ENCODE measurements at places on chromosomes 7 and 10.

GRCh38 chr7:124989911-124990310 is 60.3 kb upstream of the POT1 start:
- no peak for DNase-seq

DNA sequence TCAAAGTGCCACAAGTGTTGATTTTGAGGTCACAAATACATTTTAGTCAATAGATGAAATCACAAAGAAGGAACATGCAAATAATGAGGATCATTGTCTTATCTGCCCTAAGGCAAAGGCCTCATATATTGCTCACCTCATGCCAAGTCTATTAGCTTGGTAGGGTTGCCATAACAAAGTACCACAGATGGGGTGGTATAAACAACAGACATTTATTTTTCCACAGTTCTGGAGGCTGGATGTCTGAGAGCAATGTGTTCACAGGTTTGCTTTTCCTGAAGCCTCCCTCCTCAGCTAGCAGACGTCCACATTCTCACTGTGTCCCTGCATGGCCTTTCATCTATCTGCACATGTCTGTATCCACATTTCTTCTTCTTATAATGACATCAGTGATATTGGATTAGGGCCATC is 59.6 kb downstream of the RELN start:
- peak; percentile 26 for DNase-seq

DNA sequence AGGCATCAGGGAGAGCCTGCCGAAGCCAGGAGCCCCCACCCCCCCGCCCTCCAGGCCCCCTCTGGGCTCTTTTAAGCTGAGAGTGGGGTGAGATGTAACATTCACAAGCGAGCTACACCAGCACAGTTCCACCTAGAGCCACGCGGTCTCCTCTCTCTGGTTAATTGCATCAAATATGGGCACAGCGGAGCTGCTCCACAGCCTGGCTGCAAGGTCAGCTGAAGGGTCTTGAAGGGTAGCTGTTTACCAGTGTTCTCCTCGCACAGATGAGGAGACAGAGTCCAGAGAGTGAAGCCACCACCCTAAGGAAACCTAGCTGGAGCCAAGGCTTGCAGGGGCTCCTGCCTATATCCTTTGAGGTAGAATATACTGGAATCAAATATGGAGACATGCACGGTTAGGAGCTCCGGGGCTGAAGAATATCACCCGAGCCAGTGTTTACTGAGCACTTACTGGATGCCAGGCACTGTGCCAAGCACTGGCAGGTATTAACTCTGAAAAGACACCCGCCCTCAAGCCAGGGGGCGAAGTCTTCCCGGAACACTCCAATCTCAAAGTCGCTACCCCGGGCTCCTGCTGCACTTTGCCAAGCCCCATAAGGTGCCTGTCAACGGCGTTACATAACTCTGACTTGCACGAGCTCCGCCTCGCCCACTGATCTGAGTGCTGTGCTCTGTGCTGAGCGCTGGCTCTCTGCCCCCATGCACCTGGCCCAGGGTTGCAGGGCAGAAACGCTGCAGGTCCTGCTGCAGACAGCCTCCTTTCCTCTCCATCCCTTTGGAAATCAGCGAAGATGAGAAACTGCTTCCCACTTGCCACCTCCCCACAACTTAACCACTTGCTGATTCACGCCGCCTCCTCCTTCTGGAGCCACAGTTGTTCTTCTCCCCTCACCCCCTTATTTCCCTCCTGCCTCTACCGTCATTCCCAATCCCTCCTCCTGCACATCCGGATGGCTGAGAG is 5.4 kb downstream of the CHST15 start:
- DNase-seq = peak; percentile 36

- DNase-seq = no peak
Observed at GRCh38 chr7:30906014-30906413, 5.6 kb upstream of the AQP1 start.

- DNase-seq = no peak
Observed at GRCh38 chr10:19058046-19058445, 9.4 kb downstream of the MALRD1 start.

DNA sequence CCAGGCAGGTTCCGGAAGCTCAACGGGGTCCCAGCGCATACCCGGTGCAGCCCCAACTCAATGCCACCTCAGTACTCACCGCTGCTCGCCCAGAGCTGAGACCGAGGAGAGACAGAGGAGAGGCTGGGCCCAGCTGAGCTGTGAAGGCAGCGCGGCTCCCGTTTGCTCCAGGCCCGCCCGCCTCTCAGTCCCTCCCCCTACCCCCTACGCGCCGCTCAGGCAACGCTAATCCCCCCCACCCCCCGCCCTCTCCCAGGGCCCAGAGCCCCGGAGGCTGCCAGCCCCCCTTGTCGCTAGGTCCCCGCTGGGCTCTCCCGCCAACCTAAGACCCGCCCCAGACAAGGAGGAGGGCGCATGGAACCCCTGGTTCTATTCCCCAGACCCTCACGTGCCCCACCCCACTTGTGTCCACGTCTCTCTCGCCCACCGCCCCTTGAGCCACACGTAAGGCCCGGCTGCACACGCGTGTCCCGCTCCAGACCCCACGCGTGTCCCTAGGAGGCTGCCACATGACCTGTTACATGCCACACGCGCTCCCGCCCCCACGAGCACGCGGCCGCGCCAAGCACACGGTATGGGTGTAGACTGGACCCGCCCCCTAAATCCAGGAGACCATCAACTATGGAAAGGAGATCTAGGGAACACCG is at the start of gene PSD:
PSD (minus strand) TSS at position 164 of the 647 bp plus-strand sequence. CDS start 1,747 bp downstream, outside the sequence.
- DNase-seq = peak; percentile 93

GRCh38 chr10:546971-547590 is 142.4 kb downstream of the DIP2C start:
- DNase-seq = peak; percentile 16
